ENCODE measurements at places on chromosomes 16 and 17. TPM values are rescaled to one million over a fixed set of nuclear protein-coding genes. Genes with fewer than 3 reads are reported as not detected.

- no peak overlapping the region for H3K27ac ChIP-seq
- no peak for DNase-seq
- no peaks in the 10 kb centered on the region for H3K27me3 ChIP-seq
- no peaks in the 10 kb centered on the region for H3K36me3 ChIP-seq
- H3K4me1 ChIP-seq = no peaks in the 10 kb centered on the region
Observed at GRCh38 chr16:77014441-77014840, 176.5 kb upstream of the MON1B start.

DNA sequence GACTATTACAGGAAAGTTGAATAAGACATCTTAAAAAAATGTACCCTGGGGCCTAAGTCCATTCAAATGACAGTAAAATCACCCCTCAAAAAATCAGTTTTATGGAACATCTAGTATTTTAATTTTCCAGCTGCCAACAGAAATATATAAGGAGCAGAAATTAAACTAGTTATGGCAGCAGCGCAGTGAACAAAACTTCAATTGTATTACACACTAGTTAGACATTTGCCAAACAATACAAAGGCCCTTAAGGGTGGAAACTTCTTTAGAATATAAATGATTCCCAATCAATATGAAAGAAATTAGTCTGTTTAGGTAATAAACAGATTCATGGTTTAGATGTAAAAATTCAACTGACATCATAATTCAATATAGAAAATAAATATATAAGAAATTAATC lies 18.1 kb upstream of the RFFL start:
- H3K4me3 ChIP-seq = no peak overlapping the region
- DNase-seq = no peak
- H3K27me3 ChIP-seq = no peaks in the 10 kb centered on the region
- no peaks in the 10 kb centered on the region for H3K4me1 ChIP-seq
- H3K36me3 ChIP-seq = no peaks in the 10 kb centered on the region

- H3K4me3 ChIP-seq = no peak overlapping the region
- no peak for DNase-seq
- no peak overlapping the region for H3K27ac ChIP-seq
- H3K4me1 ChIP-seq = no peaks in the 10 kb centered on the region
- H3K27me3 ChIP-seq = no peaks in the 10 kb centered on the region
Observed at GRCh38 chr16:47320546-47321310, 140.1 kb downstream of the ITFG1 start.

GRCh38 chr16:83138976-83139690 lies 512.4 kb downstream of the CDH13 start:
- no peaks in the 10 kb centered on the region for H3K4me1 ChIP-seq
- H3K27me3 ChIP-seq = no peaks in the 10 kb centered on the region
- no peak overlapping the region for H3K4me3 ChIP-seq
- no peak for DNase-seq
- no peaks in the 10 kb centered on the region for H3K36me3 ChIP-seq

- DNase-seq = no peak
- H3K36me3 ChIP-seq = no peaks in the 10 kb centered on the region
- H3K4me3 ChIP-seq = no peak overlapping the region
- H3K4me1 ChIP-seq = peaks cover 27% of the 10 kb centered on the region
Observed at GRCh38 chr17:19365833-19366636, 3.5 kb upstream of the B9D1 start.

The CIITA gene
- 6.4 TPM for total RNA-seq

The CD79B gene
- total RNA-seq = 3.4 TPM

The SLC35G3 gene
- not detected for total RNA-seq

The HOXB9 gene
- not detected for total RNA-seq
